Eye (tissue), 1 donor: ENCODE measurements at places on chromosomes 1 and 21.
A peak's percentile ranks its signal among the peaks of the same experiment; 100 is the strongest.

- DNase-seq, result peak; percentile 46
These were observed 80.1 kb downstream of the UBIAD1 start for GRCh38 chr1:11352816-11353799.

DNA sequence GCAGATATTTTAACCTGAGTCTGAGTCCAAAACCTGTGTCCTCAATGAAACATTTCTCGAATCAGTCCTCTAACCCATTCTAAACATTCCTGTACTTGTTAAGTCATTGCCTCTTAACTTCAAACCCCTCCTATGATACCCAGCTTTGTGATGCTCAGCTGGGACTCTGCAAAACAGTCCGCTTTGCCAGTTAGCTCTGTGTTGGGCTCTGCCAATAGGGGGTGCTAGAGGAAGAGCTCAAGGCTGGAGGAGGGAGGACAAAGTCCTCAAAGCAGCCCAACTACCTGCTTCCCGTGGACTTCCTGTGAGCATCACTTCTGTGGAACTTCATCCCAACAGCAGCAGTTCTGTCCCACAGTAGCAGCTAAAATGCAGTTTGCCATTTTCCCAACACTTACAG lies 38.1 kb upstream of the SYT14 start:
- no peak for DNase-seq

GRCh38 chr1:59643526-59643925 lies 171.2 kb upstream of the HOOK1 start:
- DNase-seq, result no peak

DNA sequence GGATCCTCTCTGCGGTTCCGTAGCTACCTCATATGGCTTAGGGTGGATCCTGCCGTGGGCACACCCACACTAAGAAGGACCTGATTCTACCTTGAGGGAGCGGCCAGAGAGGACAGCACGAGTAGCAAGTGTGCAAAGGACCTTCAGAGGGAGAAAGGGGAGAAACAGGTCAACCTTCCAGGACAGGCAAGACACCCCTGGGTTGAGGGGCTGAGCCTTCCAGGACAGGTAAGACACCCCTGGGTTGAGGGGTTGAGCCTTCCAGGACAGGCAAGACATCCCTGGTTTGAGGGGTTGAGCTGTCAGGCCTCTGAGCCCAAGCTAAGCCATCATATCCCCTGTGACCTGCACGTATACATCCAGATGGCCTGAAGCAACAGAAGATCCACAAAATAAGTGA lies 23.1 kb upstream of the PDPN start:
- no peak for DNase-seq

- no peak for DNase-seq
These were observed 82.9 kb upstream of the CACYBP start for GRCh38 chr1:174916846-174917245.

- no peak for DNase-seq
These were observed 248.9 kb downstream of the PLPP3 start for GRCh38 chr1:56330391-56331026.

DNA sequence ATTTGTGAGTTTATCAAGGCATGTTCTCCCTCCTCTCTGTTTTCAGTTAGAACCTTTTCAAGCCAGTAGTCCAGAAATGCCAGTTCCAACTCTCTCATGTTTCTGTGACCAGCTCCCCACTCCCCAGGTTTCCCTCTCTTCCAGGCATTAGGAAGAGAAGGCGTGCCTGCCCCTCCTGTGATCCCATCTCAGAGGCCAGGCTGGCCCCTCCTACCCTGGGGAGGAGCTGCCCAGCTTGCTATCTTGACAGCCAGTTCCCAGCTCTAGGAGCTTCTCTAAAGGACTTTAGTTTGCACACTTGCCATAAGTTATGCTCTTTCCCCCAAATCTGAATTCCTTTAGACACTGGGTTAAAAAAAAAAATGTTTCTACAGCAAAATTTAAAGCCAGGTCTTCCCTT lies 8.9 kb downstream of the HYI start:
- no peak for DNase-seq
